ENCODE measurements at places on chromosomes 4 and X.

- peak; percentile 60 for DNase-seq
Observed at GRCh38 chr4:174210354-174210753, 73.1 kb downstream of the FBXO8 start.

DNA sequence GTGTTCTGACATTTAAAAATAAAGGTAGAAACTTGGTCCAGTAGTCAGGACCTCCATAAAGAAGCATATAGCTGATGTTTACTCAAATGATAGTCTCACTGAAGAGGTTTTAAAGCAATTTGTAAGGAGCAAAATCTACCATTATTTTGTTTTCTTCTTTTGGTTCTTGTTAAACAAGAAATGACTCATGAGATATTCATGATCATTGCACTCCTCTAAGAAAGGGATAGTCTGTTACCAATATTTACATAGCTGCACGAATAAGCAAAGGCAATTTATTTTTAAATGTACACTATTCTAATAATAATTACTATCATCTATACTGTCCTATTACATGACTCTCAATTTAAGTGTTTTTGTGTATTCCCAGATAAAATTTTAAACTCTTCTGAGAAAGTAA lies 397.9 kb downstream of the FAM47B start:
- no peak for DNase-seq

GRCh38 chr4:2942532-2943363 lies 20.5 kb downstream of the NOP14 start:
- no peak for DNase-seq

DNA sequence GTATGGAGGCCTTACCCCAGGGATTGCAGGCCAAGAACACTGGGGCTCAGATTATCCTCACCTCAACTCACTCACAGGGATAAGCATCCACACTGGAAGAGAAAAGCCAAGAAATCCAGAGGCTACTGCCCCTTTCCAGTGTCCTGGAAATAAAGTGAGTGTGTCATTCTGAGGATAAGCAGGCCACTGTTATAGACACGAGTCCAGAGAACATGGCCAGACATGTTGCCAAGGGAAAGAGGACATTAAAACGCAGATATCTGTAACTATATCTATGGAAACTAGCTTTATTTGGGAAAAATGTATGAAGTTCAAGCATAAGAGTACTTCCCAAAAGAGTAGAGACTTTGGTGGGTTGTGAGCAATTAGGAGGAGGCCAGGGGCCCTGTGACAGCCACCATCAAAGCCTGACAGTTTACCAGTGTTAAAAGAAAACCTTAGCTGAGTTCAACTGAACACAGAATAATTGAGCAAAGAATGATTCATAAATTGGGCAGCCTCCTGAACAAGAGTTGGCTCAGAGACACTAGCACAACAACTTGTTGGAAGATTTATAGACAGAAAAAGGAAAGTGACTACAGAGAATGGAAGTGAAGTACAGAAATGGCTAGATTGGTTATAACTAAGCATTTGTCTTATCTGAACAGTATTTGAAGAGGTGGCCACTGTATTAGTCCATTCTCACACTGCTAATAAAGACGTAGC lies 1222.2 kb downstream of the STIM2 start:
- DNase-seq, result no peak

- DNase-seq, result no peak
Observed at GRCh38 chr4:2745981-2746806, 9.9 kb downstream of the TNIP2 start.
